Activated T-helper 1 cell treated with anti-CD3 and anti-CD28 coated beads, Interleukin-12 subunit alpha, Interleukin-12 subunit beta, Interleukin-2, Interleukin-4 antibody, amounts not matched to agents 30 ng/mL and 10 ng/mL and 1 ng/mL, durations not matched to agents 14 hours and 24 hours and 36 hours (primary cell): ENCODE measurements at places on chromosomes 7 and 10. TPM values are rescaled to one million over a fixed set of nuclear protein-coding genes. Genes with fewer than 3 reads are reported as not detected.

DNA sequence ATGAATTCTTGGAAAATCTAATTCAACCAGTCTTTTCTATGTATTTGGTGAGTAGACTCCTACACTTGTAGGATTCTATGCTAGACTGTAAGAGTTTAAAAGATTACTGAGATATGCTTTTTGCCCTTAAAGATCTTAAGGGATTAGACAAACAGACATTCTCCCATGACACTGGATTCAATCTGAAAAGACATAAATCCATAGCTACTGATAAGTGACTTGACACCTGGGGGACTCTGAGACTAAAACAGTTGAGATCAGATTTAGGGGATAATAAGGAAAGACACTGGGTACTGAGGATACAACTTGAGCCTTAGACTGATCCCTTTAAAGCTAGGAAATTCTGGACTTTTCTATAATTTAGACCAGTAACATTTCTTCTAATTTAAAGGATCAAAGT lies 1233.4 kb downstream of the XPNPEP1 start:
- H3K27me3 ChIP-seq, result peaks cover 2% of the 10 kb centered on the region
- no peak overlapping the region for H3K4me3 ChIP-seq
- no peaks in the 10 kb centered on the region for H3K36me3 ChIP-seq
- DNase-seq, result no peak

The HOXA4 gene
- not detected in 2 replicates for total RNA-seq

GRCh38 chr7:14766747-14767146 lies 135.8 kb downstream of the DGKB start:
- H3K4me1 ChIP-seq, result no peaks in the 10 kb centered on the region
- H3K27ac ChIP-seq, result no peak overlapping the region
- no peaks in the 10 kb centered on the region for H3K36me3 ChIP-seq
- no peak overlapping the region for H3K4me3 ChIP-seq
- DNase-seq, result no peak
- H3K27me3 ChIP-seq, result no peaks in the 10 kb centered on the region

DNA sequence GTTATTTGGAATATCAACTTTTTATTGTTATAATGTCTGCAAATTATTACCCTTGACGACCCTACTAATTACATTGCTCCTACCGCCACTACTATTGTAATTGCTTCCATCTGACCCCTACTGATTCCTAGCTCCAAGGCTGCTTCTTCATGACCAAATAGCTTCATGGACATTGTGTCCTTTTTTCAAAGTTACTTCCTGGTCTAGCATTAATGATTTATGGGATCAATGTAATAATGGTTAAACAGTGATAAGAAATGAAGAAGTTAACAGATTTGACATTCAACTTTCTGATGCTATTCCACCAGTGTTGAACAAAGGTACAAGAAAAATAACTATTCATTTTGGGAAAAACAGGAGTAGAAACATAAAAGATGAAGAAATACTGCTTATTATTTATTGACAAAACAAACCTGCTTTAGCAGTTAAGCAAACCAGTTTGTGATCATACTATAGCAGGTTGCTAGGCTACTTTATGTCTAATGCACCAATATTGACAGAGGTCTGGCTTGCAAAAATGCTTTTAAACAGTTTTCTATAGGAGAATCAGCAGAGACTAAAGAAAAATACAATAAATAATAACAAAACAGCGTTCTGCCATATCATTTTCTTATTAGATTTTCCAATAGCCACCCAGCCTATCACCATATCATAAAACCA lies 125.8 kb downstream of the PCLO start:
- H3K4me1 ChIP-seq, result no peaks in the 10 kb centered on the region
- no peaks in the 10 kb centered on the region for H3K27me3 ChIP-seq
- no peak overlapping the region for H3K27ac ChIP-seq
- H3K4me3 ChIP-seq, result no peak overlapping the region
- H3K36me3 ChIP-seq, result no peaks in the 10 kb centered on the region
- no peak for DNase-seq

- no peaks in the 10 kb centered on the region for H3K4me1 ChIP-seq
- no peak for DNase-seq
- H3K4me3 ChIP-seq, result no peak overlapping the region
- H3K27ac ChIP-seq, result no peak overlapping the region
Measured at GRCh38 chr10:16477757-16478156, 40.9 kb downstream of the PTER start.

The SH2D4B gene
- 0.18 and 0.20 TPM in 2 replicates for total RNA-seq

The SORBS1 gene
- 0.59 and 0.73 TPM in 2 replicates for total RNA-seq

- no peaks in the 10 kb centered on the region for H3K27me3 ChIP-seq
- no peaks in the 10 kb centered on the region for H3K36me3 ChIP-seq
- peaks cover 6% of the 10 kb centered on the region for H3K4me1 ChIP-seq
- H3K4me3 ChIP-seq, result no peak overlapping the region
Measured at GRCh38 chr7:5854738-5855137, 25.9 kb upstream of the OCM start.

DNA sequence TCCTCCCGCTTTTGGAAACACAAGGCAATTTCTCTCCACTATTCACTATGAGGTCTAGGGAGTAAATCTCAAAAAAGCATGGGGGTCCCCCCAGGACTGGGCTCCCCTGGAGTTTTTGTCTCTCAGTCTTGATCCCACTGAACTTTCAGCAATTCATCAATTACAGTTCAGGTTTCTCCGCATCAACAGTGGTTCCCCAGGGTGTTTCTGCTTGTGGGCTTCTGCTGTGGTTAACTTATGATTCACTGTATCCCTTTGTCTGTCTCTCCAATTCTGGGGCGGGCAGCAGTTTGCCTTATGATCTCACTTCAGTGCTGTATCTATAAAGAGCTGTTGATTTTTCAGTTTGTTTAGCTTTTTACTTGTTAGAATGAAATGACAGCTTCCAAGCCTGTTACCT lies 142.6 kb upstream of the CDC14C start:
- H3K27ac ChIP-seq, result no peak overlapping the region
- no peaks in the 10 kb centered on the region for H3K4me1 ChIP-seq

The ADAMTS14 gene
- total RNA-seq, result 0.21 and 0.37 TPM in 2 replicates

DNA sequence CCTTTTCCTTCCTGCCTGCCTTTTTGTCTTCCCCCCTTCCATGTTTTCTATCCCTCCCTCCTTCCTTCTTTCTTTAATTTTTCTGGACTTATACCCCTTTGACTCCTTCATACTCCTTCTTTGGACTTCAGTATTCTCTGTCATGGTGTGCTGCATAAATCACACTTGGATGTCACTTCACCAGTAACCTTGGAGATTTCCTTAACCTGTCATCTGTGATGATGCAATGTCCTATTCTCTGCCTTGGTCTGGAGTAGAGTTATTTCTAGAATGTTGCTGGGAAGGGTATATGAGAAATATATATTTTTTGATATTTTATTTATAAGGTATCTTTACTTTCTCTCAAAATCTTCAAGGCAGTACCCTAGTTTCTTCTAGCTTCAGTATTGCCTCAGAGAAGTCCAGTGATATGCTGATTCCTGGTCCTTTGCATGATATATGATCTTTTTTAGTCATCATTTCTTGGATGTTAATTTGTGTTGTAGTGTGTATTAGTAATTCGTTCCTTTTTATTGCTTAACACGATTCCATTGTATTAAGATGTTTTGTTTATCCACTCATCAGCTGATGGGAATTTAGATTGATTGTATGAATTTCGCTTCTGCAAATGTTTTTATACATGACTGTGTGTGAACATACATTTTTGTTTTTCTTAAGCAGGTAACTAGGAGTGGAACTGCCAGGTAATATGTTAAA lies 206.9 kb upstream of the MBL2 start:
- H3K4me3 ChIP-seq, result no peak overlapping the region
- no peak overlapping the region for H3K27ac ChIP-seq
- H3K27me3 ChIP-seq, result no peaks in the 10 kb centered on the region
- DNase-seq, result no peak
- H3K4me1 ChIP-seq, result no peaks in the 10 kb centered on the region

- H3K4me1 ChIP-seq, result no peaks in the 10 kb centered on the region
- peaks cover 4% of the 10 kb centered on the region for H3K27me3 ChIP-seq
- no peak overlapping the region for H3K27ac ChIP-seq
Measured at GRCh38 chr7:84536271-84536870, 341.8 kb upstream of the SEMA3A start.

The MRC1 gene
- total RNA-seq, result not detected in 2 replicates

The GDF10 gene
- total RNA-seq, result 0.27 and 0.34 TPM in 2 replicates

- H3K4me1 ChIP-seq, result no peaks in the 10 kb centered on the region
- H3K27me3 ChIP-seq, result no peaks in the 10 kb centered on the region
- H3K36me3 ChIP-seq, result no peaks in the 10 kb centered on the region
- no peak for DNase-seq
Measured at GRCh38 chr7:125966278-125967048, 1036.8 kb upstream of the POT1 start.

The SHH gene
- total RNA-seq, result not detected in 2 replicates

The CCDC146 gene
- 1.2 and 2.1 TPM in 2 replicates for total RNA-seq

The LAMB1 gene
- not detected in 2 replicates for total RNA-seq

The SSC4D gene
- 0.64 and 0.73 TPM in 2 replicates for total RNA-seq

GRCh38 chr10:88253-88652 lies 39.2 kb upstream of the TUBB8 start:
- no peaks in the 10 kb centered on the region for H3K4me1 ChIP-seq
- H3K36me3 ChIP-seq, result no peaks in the 10 kb centered on the region
- H3K4me3 ChIP-seq, result no peak overlapping the region
- no peak for DNase-seq
- no peak overlapping the region for H3K27ac ChIP-seq

The NYAP1 gene
- total RNA-seq, result 0.23 and 0.37 TPM in 2 replicates

The CYP3A4 gene
- total RNA-seq, result not detected in 2 replicates

DNA sequence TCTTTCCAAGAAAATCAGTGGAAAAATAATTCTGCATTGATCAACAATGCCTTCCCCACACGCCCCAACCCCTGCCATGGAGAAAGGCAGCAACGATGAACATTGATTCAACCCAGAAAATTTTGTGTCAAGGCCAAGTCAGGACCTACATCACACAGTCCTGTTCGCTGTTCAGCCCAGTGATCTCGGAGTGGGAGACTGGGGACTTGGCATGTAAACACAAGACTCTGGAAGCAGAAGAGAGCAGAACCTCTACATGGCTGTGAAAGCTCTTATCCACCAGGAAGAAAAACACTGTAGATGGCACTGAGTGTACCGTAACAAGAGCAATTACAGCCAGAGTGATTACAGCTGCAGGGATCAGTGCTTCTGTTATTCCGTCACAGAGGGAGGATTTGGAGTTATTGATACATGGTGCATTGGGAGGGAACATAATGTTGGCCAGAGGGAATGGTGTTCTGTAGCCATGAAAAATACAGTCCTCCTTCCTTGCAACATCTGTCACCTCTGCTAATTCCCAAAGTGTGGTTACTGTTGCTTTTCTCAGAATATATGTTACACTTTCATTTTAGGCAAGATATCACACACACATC lies 136.6 kb downstream of the IQUB start:
- DNase-seq, result no peak
- H3K27ac ChIP-seq, result no peak overlapping the region
- no peak overlapping the region for H3K4me3 ChIP-seq
- no peaks in the 10 kb centered on the region for H3K4me1 ChIP-seq
- H3K36me3 ChIP-seq, result no peaks in the 10 kb centered on the region

The TEX36 gene
- not detected in 2 replicates for total RNA-seq

GRCh38 chr10:45308707-45309106 lies 6.7 kb downstream of the OR13A1 start:
- no peaks in the 10 kb centered on the region for H3K36me3 ChIP-seq
- H3K27ac ChIP-seq, result no peak overlapping the region

- H3K27me3 ChIP-seq, result peaks cover 2% of the 10 kb centered on the region
- H3K4me3 ChIP-seq, result no peak overlapping the region
- H3K36me3 ChIP-seq, result no peaks in the 10 kb centered on the region
- no peak overlapping the region for H3K27ac ChIP-seq
- no peak for DNase-seq
- H3K4me1 ChIP-seq, result no peaks in the 10 kb centered on the region
Measured at GRCh38 chr7:30660331-30661255, 21.7 kb downstream of the CRHR2 start.
